DMS79 treated with DMSO at 0.1 percent for 48 hours (cell line): ENCODE measurements at places on chromosomes 7 and 10.
A peak's percentile ranks its signal among the peaks of the same experiment; 100 is the strongest.

GRCh38 chr7:140624392-140625191, 16.0 kb downstream of the DENND2A start:
- peak; percentile 63 for DNase-seq

DNA sequence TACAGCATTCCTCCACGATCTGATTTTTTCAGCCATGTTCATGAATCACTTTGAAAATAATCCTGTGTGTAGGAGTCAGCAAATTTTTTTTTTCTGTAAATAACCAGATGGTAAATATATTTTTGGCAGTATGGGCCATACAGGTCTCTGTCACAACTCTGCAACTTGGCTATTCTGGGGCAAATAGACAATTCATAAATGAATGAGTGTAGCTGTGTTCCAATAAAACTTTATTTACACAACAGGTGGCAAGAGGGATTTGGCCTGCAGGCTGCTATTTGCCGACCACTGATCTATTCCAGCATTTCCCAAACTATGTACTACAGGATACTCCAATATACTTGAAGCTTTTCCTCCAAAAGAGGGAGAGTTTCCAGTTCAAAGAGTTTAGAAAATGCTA, 78.7 kb upstream of the SVIL start:
- DNase-seq: no peak

- DNase-seq: no peak
These were observed 524.8 kb upstream of the SORCS1 start for GRCh38 chr10:107689323-107689722.

GRCh38 chr7:80298201-80298600, 163.6 kb downstream of the GNAI1 start:
- no peak for DNase-seq

- peak; percentile 51 for DNase-seq
These were observed 201.0 kb upstream of the IMMP2L start for GRCh38 chr7:111763221-111763801.

- no peak for DNase-seq
These were observed 275.8 kb upstream of the LYZL1 start for GRCh38 chr10:29012926-29013554.

DNA sequence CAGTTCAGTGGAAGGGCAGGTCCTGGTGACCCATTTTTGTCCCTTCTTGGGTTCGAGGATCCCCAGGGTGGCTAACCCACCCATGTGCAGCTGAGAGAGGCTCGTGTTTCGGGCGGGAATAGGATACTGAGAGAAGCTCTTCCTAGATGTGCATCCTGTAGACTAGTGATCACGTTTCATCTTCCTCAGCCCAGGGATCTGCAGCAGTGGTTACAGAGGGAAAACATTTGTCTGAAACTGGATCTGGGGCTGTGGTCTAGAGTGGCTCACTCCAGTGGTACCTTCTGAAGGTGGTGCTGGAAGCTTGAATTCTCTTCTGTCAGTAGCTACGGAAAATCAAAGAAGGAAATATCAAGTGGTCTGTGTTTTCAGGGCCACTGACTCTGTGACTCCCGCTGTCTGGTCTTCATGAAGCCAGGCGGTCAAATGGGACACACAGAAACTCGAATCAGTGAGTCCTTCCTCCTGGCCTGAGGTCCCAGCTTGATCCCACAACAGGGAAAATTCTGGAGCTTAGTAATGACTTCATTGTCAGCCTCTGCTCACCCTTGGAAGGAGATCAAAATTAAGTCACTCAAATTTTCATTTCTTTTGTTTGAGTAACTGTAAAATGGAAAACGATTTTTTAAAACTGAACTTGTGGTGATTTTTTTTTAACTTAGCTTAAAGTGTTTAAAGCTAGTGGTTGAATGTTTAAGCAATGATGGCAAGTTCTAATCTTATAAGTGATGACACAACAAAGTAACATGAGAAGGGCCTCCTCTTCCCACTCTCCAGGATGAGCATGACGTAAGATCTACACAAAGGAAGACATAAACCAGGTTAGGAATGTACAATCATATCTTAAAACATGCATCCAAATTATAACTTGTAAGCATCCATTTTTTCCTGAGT, 469.3 kb upstream of the KLF6 start:
- no peak for DNase-seq

DNA sequence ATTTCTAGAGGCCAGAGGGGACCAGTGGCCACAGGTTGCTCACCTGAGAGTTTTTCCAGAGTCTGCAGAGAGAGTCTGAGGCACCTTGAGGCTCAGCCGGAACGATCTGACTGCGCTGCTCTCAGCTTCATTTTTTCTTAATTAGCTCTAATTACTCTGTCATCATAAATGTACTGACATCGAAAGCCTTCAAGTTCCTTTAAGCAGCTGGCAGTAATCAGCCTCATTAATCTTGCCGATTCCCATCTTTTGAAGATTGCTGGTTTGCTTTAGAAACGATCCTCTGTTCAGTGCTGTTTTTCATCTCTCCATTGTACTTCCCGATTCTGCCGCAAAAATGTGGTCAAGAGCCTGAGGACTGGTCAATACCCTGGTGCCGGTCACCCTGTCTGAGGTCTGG, 454.7 kb downstream of the TYW1 start:
- DNase-seq: no peak

GRCh38 chr10:88131511-88132139, 268.2 kb downstream of the PTEN start:
- peak; percentile 67 for DNase-seq

- DNase-seq: no peak
These were observed 13.0 kb upstream of the PDIA4 start for GRCh38 chr7:149041350-149041749.

DNA sequence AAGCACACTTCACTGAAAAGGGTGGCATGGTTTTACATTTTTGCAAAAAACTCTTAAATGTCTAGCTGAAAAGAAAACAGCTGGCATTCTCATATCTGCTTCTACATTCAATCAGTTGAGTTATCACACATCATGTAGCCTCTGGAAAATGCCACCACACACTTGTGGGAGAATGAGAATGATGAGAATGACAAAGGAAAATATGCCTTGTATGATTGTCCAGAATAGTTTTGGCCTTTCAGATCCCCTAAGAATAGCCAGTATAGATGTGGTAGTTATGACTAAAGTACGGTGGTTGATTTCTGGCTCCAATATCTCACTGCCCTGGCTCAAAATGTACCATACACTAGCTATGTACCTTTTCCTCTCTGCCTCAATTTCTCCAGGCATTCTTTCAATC, 30.2 kb upstream of the FRMD4A start:
- no peak for DNase-seq

DNA sequence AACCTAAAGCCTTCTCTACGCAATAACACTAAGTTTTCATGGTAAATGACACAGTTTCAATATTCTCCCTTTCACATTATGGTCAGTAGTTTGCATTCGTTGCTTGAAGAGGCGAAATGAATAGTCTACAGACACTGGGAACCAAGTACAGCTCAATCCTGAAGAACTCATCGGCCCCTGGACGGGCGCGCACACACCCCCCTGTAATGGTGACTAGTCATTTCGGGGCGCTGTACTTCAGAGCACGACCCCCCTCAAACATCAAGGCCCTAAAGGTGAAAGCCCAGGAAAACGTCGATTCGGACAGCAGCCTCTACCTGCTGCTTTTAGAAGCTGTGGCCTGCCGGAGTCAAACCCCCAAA, 1.0 kb downstream of the NT5C2 start:
- DNase-seq: no peak

GRCh38 chr10:133009218-133009950, 67.0 kb upstream of the CFAP46 start:
- no peak for DNase-seq
